ENCODE measurements at places on chromosomes 2 and 18. TPM values are rescaled to one million over a fixed set of nuclear protein-coding genes. Genes with fewer than 3 reads are reported as not detected.
A peak's percentile ranks its signal among the peaks of the same experiment; 100 is the strongest.

DNA sequence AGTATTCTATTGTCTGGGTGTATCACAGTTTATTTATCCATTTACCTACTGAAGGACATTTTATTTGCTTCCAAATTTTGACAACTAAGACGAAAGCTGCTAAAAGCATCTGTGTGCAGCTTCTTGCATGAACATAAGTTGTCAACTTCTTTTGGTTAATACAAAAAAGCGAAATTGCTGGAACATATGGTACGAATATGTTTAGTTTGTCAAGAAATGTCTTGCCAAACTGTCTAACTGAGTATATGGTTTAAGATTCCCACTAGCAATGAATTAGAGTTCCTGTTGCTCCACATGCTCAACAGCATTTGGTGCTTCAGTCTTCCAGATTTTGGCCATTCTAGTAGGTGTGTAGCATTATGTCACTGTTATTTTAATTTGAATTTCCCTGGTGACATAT is 372.3 kb upstream of the NRXN1 start:
- DNase-seq: no peak

Gene DCDC2C
- not detected for total RNA-seq

Gene CERKL
- 0.98 TPM for total RNA-seq

Gene BMPR2
- 11.1 TPM for total RNA-seq

Gene CNDP1
- total RNA-seq: not detected

Gene CHRNG
- not detected for total RNA-seq

DNA sequence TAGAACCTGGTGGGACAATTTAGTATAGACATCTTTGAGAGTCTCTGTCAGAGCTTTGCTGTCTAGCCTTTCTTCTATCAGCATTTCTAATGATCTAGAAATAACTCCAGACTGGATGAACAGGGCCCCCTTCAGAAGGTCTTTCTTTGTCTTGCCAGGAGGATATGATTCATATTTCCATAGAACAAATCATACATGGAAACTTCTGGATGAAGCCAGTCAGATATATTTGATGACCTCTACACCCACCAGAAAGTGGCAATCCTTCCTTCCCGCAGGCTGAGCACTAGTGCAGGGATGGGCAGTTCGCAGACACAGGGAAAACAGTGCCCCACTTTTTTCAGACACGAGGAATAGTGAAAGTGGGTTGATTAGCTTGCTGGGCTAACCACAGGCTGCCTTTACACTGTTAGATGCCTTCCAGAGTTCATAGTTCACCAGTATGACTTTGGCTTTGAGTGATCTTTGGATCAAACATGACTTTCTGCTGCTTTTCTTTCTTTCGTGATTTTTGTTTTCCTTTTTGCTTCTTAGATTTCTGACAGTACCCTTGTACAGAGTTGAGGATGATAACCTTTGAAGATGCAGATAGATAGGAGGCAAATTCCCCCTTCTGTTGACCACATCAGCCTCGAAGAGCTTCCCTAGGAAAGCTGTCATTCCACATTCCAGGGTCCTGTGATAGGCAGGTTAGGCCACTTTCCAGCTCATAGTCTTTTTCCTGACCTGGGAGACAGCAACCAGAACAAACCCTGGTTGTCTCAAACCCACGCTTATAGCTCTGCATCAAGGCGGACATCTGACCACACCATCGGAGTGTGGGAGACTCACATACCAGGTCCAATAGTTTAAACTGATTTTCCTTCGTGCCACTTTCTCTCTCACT is 237.0 kb downstream of the ZNF407 start:
- DNase-seq: peak; percentile 48

DNA sequence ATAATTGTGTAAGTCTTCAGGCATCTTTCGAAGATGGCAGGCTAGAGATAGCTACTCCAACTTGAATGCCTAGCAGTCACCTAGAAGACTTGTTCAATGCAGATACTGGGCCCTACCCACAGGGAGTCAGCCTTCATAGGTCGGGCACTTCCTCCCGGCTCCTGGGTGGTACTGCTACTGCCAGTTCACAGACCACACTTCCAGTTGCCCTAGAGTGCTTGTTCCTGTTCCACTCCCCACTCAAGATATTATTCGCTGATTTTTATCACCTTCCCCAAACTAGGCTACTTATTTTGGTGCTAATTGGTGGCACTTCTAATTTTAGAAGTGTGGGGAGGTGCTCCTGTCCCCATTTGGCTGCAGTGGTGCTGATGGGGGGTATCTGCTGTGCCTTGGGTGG is 34.2 kb downstream of the INPP4A start:
- DNase-seq: no peak

DNA sequence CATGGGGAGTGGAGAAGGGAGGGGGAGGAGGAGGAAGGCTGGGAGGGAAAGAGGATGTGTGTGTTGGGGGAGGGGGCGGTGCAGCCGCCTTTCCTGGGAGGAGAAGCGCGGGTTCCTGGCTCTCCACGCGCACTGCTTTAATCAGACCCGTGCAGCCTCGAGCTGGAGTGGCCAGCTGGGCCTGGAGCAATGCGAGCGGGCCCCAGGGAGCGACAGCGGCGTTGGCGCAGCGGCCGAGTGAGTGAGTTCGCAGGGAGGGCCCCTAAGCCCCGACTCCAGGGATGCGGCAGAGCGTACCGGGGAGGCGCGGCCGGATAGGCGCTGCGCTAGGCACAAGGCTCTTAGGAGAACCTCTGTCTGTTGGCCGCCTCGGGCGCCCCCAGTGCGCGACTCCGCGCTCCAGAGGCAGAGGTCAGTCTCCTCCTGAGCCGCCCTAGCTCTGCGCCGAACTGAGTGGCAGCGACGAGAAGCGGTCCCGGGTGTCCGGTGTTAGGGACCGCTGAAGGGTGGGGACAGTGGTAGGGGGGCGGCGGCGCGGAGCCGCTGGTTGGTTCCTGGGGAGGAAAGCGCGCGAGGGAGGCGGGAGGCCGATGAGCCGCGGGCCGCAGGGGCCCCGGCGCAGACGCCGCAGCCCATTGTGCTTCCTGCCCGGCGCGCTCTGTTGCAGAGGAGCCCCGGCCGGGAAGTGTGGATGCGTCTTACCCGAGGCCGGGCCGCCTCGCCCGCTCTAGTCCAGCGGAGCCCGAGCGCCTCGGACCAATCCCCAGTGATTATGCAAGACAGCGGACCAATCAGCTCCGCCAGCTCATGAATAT is 455 bp upstream of the DLX1 start:
- peak; percentile 96 for DNase-seq

Data from PC-3 (cell line).